ENCODE measurements at places on chromosomes 5 and 9.

- DNase-seq: no peak
Observed at GRCh38 chr5:135916638-135917263, 21.1 kb upstream of the IL9 start.

DNA sequence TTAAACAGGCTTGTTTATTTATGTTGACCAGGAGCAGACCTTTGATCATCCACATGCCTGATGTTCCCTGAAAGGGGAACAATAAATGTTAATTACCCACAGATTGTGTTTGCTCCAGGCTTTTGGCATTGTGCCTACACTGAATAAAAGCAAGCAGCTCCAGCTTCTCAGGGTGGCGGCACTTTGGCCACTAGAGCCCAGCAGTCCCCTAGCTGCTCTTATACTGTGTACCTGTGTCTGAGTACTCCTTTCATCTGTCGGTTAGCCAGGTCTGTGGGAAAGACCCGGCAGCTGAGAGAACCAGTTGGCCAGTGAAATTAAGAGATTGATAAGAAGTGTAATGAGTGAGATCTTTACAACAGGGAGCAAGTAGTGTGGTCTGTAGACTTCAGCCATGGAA, 254.8 kb upstream of the FTMT start:
- no peak for DNase-seq

- DNase-seq: no peak
Observed at GRCh38 chr5:102811972-102812371, 56.9 kb downstream of the PAM start.

GRCh38 chr9:72925126-72925789, 27.6 kb downstream of the ALDH1A1 start:
- no peak for DNase-seq

DNA sequence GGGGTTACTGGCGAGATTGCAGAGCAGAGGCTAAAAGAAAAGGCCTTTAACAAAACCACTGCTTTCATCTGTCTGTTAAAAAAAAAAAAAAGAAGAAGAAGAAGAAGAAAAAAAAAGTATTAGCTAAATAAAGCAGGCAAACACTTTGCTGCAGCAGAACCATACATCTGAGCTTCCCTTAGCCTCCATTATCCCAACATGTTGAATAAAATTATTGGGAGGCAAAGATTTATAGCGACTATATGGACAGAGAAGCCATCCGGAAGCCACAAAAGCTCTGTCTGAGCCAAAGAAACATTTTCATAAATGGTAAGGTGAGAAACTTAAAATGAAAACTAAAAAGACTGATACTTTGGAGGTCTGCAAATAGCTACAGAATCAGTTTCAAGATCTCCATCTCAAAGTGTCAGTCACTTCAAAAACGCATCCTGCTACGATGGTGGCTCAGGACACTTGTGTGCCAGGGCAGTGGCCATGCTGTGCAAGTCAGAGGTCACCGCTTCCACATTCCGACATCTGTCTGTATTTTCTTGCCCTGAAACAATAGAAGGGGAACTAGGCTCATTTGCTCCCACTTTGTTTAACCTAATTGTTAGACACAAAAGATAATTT, 9.6 kb downstream of the EFNA5 start:
- DNase-seq: no peak

DNA sequence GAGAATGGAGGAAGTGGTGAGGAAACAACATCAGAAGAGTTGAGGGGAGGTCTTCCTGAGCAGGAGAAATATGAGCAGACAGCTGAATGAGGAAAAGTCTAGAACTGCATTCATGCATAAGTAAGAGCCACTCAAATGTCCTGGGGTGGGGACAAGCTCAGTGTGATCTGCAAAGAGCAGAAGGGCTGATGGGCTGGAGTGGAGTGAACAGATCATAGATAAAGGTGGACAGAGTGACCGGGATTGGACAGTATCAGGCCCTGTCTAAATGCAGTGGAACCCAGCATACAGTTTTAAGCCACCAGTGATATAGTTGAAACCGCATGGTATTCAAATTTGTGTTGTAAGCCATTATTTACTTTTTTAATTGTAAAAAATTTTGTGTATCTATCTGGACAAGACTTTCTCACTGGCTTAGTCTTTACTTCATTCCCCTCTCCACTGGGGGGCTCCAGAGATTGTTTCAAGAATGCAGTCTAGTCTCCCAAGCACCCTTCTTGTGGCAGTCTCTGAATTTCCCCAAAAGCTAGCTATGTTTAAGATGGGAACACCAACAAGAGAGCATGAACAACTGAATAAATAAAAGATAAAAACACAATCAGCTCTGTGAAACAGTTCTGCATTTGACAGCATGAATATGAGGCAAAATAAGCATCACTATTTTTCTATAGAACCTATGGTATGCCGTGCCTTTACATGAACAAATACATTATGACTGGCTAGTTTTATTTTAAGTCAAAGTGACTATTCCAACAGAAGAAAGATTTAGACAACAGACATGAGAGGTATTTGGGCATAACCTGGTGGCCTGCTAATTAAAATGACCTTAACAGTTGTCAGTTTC, 10.7 kb upstream of the STK32A start:
- DNase-seq: no peak

DNA sequence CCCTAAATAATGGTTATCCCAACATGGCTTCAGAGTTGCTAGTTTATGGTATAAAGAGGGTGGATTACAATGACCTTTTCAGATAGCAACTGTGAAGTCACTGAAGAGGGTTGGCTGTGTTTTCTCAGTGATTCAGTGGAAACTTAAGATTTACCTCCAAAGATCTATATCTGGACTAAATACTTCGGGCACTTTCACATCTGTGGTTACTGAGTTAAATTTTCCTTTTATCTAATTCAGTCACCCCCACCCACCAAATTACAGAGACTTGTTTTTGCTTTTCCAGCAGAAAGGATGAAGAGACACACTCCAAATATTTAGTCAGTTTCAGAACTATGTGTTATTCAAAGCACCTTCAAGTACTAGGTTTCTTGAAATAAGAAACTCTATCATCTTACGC, 573.2 kb downstream of the CCDC171 start:
- no peak for DNase-seq

GRCh38 chr5:80961376-80962281, 1.5 kb downstream of the RASGRF2 start:
- no peak for DNase-seq

DNA sequence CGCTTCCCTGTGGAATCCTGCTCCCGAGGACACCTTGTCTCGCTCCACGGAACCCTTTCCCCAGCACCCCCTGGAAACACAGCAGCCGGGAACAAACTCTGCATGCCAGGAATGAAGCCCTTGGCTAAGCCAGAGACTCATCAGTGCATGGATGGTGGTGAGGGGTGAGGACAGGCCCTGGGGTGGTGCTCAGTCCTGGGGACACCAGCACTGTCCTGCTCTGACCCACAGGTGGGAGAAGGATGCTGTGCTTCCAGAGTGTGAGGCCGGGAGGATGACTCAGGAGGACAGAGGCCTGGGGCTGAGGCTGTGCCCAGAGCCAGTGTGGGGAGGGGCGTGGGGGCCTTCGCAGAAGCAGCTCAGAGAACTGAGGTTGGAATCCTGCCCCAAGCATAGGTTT, 11.2 kb upstream of the EGR1 start:
- no peak for DNase-seq

- no peak for DNase-seq
Observed at GRCh38 chr9:91857291-91858212, 92.5 kb downstream of the ROR2 start.

DNA sequence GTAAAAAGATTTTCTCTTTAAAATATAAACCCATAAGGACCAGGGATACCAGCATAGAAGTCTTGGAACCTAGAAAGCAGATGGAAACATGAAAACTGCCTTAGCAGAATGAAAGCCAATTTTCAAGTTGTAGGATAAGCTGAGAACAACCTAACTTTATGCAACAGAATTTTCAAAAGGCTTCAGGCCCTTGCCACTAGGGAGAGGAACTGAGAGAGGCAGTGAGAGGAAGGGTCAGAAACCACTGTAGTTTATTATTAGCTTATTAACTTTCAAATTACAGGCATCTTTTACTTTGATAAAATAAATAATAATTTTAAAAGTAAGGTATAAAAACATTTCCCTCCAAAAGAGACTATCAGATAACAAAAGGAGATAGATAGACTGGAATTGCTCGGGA, 33.4 kb downstream of the FAM81B start:
- no peak for DNase-seq

GRCh38 chr5:14873790-14874189, 2.2 kb upstream of the ANKH start:
- no peak for DNase-seq

GRCh38 chr9:33300546-33300945, 10.2 kb downstream of the NFX1 start:
- DNase-seq: no peak

- peak; percentile 67 for DNase-seq
Observed at GRCh38 chr5:177429248-177430040, 3.0 kb downstream of the GRK6 start.

DNA sequence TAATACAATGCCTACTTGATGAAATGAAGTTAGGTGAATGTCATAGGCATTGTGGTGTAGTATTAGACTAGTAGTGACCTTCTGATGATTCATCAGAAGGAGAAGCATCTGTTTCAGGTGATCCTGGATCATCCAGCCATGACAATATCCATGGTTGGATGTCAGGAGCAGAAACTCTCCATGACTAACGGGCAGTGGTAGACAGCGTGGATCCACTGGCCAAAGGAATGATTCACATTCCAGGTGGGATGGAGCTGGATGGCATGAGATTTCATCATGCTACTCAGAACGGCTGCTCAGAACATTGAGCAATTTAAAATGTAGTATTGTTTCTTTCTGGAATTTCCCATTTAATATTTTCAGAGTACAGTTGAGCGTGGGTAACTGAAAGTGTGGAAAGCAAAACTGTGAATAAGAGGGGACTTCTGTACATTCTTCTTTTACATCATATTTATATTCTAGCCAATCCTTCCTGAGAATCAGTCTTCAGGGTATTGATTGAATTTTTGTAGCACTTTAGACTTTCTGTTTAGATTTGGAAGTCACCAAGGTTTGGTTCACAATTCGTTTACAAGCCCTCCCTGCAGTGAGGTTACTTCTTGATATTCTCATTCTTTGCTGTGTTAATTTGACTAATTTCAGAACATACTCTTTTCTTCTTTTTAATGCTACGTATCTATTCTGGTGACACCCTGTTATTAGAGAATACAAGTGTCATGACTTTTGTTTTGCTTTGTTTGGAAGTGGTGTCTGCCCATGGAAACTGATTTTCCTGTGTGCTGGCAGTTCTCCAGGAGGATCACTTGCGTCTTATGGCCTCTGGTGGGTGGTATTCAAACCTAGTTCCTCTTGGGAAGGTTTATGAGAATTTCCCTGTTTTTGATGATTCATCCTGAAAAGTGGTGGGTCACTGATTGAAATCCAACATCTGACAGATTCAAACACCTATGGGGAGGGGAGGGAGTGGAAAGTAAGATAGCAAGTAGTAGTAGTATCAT, 12.2 kb upstream of the CLINT1 start:
- no peak for DNase-seq

DNA sequence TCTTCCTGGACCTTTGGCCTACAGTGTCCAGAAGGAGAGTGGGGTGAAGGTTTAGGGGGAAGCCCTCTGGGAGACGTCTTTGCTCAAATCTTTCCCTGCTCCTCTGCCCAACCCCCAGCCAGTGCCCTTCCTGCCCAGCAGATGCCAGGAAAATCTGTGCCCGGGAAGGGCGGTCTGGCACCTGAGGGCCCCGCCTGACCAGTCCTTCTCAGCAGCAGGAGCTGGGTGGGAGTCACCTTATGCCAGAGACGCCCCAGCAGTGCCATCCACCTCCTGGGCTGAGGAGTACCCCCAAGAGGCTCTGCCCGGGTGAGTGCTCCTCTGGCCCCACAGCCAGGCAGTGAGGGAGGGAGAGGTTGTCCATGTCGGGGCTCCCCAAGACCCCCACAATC, 14.9 kb upstream of the CERCAM start:
- no peak for DNase-seq

DNA sequence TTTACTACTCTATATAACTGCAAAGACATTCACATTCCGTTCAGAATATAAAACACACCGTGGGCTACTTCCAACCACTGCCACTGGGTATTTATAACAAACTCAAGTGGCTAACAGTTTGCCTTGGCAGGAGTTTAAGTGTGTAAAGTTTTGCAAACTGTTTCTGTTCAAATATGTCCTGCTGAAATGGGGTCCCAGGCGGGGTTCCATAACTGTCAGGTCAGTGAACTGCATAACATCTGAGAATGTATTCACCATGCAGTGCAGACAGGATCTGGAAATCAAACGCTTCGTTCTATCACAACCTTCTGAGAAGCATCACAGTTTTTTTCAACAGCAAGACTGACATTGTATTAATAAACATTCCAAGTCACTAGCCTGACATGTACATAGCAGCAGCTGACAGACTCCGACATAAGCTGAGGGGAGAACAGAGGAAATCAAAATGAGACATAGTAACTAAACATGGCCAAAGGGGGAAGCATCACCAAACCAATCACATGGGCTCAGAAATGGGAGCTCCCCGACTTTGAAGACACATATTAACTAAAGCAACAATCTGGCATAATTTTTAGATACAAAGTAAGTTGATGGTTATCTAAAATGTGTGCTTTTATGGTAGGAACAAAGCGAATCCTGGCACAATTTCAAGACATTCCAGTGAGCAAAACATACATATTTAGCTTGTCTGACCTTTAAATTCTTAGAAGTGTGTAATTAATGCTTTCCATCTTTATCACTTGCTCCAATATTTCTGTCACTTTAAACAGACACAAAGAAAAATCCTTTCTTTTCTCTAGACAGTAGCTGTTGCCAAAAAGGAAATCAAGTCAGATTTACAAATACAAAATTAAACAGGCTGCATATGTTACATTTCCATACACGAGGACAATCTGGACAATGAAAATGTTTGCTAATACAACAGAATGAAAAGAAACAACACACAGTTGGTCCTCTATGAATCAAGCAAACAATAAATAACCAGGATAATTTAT, 156.8 kb downstream of the MAPKAP1 start:
- DNase-seq: no peak

DNA sequence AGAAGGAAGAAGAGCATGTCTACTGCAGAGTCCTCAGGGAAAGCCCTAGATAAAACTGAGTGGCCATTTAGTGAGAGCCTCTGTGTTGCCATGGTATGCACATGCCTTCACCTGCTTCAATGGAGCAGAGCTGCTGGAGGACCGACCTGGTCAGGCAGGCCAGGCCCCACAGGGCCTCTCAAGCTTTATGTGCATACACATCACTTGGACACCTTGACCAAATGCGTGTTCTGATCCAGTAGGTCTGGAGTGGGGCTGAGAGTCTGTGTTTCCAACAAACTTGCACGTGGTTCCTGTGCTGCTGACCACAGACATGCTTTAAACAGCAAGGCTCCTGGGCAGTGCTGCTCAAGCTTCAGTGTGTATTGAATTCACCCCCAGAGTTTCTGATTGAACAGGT, 51.4 kb upstream of the SLC2A8 start:
- no peak for DNase-seq

DNA sequence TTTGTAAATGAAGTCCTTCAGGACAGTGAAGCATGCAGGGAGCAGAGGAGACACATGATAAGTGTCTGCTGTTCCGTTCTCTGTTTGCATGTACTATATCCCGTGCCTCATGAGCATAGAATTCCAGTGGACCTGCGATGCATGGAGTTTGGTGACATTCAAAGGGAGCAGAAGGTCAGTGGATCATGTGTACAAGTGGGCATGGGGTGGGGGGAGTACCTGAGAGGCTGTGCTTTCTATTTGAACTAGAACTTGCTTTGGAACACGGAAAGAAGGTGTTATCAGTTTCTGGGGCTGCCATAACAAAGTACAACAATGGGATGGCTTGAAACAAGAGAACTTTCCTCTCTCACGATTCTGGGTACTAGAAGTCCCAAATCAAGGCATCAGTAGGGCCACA, 5.1 kb upstream of the CCNJL start:
- no peak for DNase-seq

- no peak for DNase-seq
Observed at GRCh38 chr5:145991044-145991575, 54.7 kb downstream of the SH3RF2 start.
